ENCODE measurements at places on chromosomes 13 and 19.
A peak's percentile ranks its signal among the peaks of the same experiment; 100 is the strongest.

DNA sequence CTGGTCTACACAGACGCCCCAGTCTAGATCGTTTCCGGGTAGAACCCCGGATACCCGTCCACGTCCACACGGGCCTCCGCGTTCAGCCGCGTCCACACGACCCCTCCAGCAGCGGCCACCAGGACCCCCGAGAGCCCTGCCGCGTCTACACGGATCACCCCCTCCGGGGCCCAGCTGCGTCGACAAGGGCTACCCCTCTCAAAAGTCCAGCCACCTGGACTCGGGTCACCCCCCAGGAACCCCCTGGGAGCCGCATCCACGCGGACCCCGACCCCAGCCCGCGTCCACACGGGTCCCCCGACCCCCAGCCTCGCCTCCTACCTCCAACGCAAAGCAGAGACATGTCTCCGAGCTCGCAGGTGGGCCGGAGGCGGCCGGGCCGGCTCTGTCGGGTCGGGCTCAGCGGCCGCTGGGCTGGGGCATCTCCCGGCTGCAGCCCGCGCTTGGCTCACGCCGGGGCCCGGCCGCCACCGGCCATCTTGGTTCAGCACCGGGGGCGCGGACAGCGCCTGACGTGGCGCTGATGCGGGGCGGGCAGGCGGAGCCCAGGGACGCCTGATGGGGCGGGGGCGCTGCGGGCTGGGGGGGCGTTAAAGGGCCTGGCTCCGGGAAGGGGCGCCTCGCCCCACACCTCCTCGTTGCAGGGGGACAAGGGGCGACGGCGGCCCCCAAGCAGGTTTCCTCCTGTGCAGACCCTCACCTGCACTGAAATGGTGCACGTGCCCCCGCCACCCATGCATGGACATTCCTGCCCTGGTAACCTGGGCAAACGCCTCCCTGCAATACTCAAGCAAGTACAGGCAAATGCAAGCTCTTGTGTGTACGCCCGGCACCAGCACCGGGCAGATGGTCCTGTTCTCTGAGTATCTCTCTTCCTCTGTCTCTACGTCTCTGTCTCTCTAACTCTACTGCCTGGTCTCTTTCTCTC lies at the start of gene UNC13A:
Gene UNC13A, minus strand, starts transcription at position 498 of the 928 bp plus-strand sequence. Its CDS starts 155 bp downstream, at position 343.
- DNase-seq = no peak

DNA sequence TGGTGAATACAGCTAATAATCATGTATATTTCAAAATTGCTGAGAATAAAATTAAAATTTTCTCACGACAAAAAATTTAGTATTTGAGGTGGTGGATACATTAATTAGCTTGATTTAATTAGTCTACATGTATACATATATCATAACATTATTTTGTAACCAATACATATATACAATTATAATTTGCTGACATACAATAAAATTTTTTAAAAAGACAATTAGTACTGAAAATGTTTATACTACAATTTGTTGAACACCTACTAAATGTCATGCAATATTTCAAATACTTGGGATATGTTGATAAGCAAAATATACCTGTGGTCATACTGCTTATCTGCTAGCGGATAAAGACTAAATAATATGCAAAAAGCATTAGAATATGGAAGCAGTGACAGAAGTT lies 586.5 kb downstream of the SLITRK6 start:
- DNase-seq = no peak

DNA sequence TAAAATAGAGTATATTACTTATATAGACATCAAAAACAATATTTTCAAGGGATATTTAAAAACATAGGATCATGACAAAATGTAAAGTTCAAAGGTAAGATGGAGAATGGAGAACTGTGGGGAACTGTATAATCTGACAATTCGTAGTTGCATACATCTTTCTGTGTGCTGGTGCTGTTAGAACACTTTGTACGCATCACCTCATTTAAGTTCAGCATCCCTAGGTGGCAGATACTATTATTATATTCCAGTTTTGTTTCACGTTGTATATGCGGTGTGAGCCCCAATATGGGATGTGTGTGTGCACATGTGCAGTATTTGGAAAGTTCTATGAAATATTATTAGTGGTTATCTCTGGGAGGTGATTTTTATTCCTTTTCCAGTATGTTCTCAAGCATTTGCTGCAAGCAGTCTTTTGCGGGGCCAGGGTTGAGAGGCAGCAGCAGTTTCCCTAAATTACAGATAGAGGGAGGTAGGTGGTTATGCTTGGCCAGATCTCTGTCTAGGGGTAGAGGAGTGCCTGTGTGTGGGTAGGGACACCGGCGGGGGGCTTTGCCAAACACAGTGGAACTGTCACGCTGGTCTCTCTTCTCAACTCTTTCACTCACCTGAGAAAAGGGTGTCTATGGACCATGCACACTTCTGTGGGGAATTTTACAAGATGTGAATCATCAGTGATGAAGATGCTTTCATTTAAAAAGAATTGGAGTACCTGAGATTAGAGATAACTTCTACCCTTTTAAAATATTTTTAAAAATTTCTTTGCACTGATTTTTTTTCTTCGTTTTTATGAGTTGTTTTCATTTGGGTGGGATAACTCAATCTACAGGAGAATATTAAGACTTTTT lies 55.6 kb upstream of the ALOX5AP start:
- DNase-seq = peak; percentile 16

- DNase-seq = no peak
Measured at GRCh38 chr19:16445238-16446107, 26.3 kb downstream of the EPS15L1 start.

DNA sequence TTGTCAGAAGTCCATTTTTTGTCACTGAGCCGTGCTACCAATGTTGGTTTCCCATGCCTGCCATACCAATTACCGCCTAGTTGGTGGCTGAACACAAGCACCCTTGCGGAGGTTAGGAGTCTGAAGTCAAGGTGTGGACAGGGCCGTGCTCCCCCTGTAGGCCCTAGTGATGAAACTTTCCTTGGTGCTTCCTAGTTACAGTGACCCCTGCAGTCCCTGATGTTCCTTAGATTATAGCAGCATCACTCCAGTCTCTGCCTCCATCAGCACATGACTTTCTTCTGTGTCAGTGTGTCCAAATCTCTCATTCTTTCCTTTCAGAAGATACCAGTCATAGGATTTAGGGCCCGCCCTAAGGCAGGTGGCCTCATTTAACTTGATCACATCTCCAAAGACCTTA lies 99.0 kb downstream of the MYO16 start:
- DNase-seq = no peak

DNA sequence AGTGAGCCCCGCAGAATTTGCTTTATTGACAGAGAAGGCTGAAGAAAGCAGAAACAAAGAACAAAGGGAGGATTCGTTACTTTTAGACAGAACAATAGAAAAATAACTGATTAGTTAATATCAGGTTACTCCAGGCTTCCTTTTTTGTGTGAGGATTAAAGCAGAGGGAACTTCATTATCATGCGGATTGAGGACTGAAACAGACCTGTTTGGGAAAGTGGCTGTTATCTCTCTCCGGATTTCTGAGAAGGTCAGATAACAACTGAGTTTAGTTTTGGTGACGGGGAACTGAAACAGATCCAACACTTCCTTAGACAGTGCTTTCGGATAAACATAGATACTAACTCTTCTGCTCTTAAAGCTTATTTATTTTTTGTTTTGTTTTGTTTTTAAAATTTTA lies 246.4 kb upstream of the ZNF507 start:
- no peak for DNase-seq

- no peak for DNase-seq
Measured at GRCh38 chr19:11400798-11401197, 16.7 kb upstream of the EPOR start.

GRCh38 chr13:102915393-102915930 lies 69.6 kb downstream of the ERCC5 start:
- DNase-seq = no peak

GRCh38 chr19:3785451-3785937 lies 687 bp downstream of the MATK start:
- no peak for DNase-seq

- DNase-seq = no peak
Measured at GRCh38 chr19:31641591-31641990, 292.4 kb upstream of the TSHZ3 start.

DNA sequence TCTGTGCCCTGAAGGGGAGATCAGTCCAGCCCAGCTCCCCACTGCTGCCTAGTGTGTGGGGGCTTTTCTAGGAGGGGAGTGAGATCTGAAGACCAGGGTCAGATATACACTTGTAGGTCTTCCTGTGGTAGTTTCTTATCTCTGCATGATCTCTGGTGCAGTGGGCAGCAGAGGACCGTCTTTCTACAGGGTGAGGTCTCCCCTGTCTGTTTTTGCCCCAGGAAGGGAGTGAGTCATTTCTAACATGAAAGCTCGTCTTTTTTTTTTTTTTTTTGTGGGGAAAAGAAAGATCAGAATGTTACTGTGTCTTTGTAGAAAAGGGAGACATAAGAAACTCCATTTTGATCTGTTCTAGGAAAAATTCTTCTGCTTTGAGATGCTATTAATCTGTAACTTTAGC lies 8.8 kb upstream of the ZNF808 start:
- no peak for DNase-seq

DNA sequence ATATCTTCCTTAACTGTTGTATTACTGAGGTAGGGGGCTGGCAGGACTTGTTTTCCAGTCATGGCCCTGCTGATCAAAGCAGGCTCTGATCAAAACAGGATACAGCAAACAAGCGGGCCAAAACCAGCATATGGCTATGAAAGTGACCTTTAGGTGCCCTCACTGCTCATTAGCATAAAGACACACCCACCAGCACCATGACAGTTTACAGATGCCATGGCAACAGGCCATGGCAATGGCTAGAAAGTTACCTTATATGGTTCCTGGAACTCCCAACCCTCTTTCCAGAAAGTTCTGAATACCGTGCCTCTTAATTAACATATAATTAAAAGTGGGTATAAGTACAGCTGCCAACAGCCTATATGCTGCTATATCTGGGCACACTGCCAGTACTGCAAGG lies 551.4 kb upstream of the SGCG start:
- no peak for DNase-seq

GRCh38 chr13:24615114-24615513 lies 65.1 kb upstream of the ATP12A start:
- DNase-seq = no peak

- DNase-seq = no peak
Measured at GRCh38 chr13:110092831-110093247, 214.1 kb downstream of the COL4A1 start.

GRCh38 chr13:44271915-44272341 lies 101.7 kb upstream of the SERP2 start:
- DNase-seq = peak; percentile 76
